ENCODE measurements at places on chromosomes 11 and 22. TPM values are rescaled to one million over a fixed set of nuclear protein-coding genes. Genes with fewer than 3 reads are reported as not detected.

The NTM gene
- not detected for total RNA-seq

GRCh38 chr22:20656516-20656901, 117.4 kb upstream of the SERPIND1 start:
- DNase-seq: no peak

DNA sequence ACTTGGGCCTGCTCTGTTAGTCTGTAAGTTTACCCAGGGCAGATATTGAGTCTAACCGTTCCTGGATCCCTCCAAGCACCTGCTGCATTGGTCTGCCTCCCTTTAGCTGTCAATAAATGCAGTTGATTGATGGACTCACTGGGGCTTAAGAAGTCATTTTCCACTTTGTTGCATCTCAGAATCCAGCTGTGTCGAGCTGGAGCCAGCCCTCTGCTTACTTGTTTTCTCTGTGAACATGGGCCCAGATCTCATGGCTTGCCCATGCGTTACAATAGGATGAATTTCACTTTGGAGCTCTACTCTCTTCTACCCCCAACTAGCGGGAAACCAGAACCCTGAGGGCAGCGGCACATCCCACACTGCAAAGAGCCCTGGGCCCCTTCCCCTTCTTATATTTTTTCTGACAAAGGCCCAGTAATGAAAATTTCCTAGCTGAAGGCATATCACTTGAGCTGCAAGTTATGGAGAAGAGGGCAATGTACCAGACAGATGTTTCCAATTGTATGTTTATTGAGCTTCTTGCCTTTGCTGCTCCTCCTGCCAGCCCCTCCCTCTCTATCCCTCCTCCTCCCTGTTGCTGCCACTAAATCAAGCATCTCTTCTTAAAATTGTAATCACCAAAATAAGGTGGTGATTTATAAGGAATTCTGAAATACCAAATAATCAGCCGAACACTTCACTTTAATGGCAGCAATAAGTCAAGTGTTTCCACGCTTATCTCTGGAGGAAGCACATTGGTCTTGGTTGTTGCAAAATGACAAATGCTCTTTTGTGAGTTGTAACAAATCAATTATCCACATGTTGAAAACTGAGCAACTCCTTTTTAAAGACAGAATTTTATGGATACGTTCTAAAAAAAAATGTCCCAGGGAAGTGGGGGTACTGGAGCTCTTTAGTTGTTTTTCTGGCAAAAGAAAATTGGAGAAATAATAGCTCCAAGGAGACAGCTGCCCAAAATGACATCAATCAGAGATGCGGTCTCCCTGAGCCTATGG, 212.3 kb upstream of the ZBED5 start:
- DNase-seq: no peak

DNA sequence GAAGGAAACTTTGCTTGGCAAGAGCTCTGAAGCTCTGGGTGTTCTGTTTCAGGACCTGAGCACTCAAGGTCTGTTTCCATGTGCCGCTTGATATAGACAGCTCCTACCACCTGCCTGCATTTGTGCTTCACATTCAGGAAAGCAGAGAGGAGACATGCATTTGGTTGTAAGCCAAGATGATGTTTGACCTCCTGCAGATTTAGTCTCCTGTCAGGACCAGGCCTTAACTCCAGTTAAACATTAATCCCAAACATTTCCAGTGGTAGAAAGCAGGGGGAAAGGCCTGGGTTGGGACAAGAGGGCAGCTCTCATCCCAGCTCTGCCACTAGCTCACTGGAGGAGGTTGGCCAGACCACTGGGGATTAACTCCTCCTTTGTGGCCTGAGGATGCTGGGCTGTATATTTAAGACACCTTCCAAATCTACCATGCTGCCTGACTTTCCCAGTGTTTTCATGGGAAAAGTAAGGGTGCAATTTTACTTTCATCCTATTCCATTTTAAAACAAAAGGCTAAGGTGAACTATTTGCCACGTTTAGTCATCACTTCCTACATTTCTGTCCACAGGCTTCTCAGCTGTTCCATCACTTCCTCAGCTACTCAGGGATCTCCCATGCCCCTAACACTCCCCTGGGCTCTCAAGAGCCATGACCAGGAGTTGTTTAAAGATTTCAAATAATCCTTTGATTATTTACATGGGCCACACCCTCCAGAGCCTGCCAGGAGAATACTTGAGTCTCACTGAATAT, 80.9 kb downstream of the INSC start:
- DNase-seq: no peak

DNA sequence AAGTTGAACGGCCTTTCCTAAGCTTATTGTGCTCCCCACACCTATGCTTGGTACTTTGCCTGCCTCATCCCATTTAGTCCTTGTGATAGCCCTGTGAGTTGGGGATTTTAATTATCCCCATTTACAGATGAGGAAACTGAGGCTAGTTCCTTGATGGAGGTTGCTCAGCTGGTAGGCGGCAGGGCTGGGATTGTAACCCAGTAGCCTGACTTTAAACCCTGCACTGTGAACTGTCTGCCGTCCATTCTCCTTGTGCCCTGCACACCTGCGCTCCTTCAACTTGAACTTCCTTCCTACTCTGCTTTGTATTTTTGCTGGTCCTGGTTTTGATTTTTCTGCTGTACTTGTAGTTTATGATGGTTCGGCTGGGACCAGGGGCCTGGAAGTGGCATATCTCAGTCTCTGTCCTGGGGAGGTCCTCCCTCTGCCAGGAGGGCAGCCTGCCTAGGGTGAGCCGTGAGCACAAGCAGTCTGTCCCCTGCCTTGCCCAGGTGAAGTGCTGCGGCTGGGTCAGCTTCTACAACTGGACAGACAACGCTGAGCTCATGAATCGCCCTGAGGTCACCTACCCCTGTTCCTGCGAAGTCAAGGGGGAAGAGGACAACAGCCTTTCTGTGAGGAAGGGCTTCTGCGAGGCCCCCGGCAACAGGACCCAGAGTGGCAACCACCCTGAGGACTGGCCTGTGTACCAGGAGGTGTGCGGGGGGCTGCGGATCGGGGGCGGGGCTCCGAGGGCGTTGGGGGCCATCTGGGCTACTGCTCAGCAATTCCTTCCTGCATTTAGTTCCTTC, 52.4 kb downstream of the CD82 start:
- no peak for DNase-seq
